Right renal pelvis (tissue), 4 donors: ENCODE measurements at places on chromosomes 7 and 10.

GRCh38 chr10:112816033-112816430 lies 134.0 kb upstream of the TCF7L2 start:
- no peak for DNase-seq

- no peak for DNase-seq
Measured at GRCh38 chr10:3858051-3858845, 73.2 kb upstream of the KLF6 start.

DNA sequence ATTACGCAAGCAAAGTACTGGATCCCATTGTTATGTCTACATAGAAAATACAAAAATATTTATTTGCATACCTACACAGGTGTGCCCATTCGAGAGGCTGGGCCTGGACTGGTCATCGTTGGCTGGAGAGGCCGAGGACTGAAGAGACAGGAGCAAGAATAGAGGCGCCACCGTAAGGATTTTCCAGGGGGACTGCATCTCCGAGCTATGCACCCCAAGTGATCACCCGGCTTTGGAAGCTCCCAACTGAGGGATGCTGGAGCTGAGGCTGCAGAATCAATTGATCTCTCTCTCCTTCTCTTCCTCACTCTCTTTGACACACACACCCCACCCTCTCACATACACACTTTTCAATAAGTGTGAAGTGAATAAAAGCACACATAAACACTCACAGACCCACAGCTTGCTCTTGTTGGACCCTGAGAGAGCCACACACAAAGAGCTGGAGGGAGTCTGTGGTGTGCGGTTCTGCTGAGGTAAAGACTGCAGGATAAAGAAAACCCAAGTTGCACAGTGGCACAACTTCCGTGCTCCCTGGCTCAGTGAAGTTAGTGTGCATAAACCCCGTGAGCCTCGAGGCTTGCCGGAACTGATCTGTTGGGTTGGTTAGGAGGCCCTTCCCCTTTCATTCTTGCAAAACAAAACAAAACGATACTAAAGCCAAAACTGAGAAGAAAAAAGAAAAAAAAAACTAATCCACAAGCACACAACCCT lies at the start of gene AOAH:
AOAH (minus strand) TSS at position 544 of the 714 bp plus-strand sequence; CDS start at position 198, 346 bp downstream.
- DNase-seq: no peak

DNA sequence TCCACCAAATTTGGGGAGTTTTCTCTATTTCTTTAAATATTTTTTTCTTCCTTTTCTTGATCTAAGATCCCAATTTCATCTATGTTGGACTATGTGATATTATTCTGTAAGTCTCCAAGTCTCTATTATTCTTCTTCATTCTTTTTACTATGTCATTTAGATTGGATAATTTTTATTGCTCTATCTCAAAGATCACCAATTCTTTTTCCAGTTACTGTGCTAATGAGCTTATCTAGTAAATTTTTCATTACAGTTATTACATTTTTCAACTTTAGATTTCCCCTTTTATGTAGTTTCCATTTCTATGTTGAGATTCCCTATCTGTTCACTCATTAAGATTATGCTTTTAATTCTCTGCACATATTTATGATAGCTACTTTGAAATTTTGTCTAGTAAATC lies 131.6 kb upstream of the NAMPT start:
- DNase-seq: no peak

DNA sequence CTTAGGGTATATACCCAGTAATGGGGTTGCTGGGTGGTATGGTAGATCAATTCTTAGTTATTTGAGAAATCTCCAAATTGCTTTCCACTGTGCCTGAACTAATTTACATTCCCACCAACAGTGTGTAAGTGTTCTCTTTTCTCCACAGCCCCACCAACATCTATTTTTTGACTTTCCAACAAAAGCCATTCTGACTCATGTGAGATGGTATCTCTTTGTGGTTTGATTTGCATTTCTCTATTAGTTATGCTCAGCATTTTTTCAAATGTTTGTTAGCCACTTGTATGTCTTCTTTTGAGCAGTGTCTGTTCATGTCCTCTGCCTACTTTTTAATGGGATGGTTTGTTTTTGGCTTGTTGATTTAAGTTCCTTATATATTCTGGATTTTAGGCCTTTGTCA lies 66.4 kb downstream of the MGAM2 start:
- no peak for DNase-seq
